ENCODE measurements at places on chromosomes 16 and 17.

GRCh38 chr16:86756882-86757703 lies 178.7 kb downstream of the FOXL1 start:
- no peak for DNase-seq

GRCh38 chr16:88391144-88391850 lies 8.5 kb downstream of the ZNF469 start:
- DNase-seq: no peak

DNA sequence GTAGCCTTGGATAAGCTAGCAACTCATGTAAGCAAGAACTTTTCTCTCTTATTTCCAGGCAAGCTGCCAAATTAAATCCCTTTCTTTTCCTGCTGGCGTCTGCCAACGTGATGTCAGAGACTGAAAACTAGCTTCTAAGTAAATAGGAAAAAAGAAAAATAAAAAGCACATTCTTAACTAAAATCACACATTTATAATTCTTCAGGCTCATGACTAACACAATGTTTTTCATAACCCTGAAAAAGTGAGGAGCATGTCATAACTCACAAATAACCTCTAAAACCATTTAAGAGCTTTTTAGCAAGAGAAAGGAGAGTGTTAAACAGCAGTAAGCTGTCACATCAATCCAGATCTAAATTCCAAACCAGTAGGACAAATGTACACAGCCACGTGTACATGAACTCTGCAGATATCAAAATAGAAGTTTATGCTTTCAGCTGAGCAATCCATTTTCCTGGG lies 110.0 kb downstream of the N4BP1 start:
- peak; percentile 69 for DNase-seq

DNA sequence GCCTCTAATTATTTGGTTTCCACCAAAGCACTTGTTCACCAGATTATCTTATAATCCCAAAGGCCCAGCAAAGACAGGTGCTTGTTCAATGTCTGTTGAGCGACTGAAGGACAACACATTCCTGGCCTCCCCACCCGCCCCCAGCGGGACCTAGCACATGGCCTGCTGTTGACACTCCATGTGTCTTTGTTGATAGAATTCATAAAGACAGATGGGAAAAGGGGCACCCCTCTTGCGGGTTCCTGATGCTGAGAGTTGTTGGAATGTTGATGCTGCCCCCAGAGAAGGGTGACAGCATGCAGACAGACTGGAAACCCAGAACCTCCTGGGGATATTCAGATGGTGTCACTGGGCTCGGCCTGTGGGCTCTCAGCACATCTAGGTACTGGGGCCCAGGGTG lies 36.9 kb downstream of the SNX20 start:
- no peak for DNase-seq

GRCh38 chr16:58730724-58731370 lies 3.3 kb downstream of the GOT2 start:
- DNase-seq: no peak

GRCh38 chr16:1150511-1150982 lies 2.4 kb upstream of the CACNA1H start:
- DNase-seq: no peak

DNA sequence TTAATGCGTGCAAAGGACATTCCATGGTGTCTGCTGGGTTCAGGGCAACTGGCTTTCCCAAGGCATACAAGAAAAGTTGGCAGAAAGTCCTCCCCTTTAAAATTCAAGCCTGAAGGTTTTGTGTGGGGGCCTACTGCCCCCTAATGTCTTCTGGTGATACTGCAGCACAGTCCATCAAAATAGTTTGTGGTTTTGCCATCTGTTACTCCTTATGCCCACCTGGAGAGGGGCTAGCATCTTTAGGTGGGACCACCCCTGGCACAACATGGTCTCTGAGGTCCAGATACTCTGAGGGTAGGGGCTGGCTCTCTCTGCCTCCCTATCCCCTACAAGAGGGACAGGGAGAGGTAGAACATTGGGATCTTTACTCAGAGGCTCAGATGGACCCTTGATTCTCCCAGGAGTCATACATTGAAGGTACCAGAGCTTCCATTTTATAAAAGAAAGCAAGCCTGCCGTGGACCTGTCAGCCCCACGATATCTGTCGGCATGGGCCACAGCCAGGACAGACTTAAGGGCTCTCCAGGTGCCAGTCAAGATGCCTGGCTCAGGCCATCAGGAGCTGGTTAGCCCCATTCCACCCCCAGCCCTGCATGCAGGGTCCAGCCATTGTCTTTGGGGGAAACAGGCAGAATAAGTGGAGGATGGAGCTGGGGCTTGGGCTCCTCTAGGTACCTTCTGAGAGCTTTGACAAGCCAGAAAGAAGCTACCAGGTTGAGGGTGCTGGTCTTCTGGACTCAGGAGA lies 6.3 kb downstream of the ESRP2 start:
- peak; percentile 36 for DNase-seq

DNA sequence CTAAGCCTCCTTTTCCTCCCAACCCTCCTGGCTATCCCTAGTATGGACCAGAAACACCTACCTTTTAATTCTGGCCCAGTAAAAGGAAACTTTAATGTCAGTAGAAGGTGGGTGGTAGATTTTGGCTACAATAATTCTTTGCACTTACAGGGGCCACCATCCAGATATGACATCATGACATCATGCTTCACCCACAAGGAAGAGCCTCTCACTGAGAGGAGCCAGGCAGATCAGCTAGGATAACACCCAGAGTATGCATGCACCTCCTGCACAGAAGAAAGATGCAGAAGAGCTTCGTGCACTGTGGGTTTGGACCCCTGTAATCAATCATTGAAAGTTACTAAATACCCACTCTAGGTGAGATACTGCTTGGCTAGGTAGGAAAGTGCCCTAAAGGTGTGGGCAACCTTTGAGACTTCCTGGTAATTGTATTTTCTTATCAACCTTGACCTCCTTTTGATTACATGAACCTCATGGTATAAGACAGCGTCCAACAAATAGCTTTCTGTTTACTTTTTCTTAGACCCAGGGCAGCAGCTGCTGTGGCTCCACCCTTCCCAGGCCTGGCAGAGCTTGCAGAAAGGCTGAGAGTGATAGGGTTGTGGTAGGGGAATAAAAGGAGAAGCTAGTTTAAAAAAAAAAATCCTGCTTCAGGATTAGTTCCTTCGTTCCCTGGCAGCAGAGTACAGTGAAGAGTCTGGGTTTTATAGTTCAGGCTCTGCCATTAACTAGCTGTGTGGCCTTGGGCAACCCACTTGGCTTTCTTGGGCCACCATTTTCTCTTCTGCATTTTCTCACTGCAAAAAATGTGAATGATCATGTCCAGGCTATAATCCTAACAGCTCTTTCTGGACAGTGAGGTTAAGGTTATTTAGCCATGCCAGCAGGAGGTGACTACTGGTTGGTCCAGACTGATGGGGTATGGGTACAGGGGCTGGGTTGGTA lies 6.2 kb downstream of the MAP3K14 start:
- DNase-seq: no peak

- peak; percentile 92 for DNase-seq
Measured at GRCh38 chr16:24668481-24669061, 60.9 kb upstream of the TNRC6A start.

DNA sequence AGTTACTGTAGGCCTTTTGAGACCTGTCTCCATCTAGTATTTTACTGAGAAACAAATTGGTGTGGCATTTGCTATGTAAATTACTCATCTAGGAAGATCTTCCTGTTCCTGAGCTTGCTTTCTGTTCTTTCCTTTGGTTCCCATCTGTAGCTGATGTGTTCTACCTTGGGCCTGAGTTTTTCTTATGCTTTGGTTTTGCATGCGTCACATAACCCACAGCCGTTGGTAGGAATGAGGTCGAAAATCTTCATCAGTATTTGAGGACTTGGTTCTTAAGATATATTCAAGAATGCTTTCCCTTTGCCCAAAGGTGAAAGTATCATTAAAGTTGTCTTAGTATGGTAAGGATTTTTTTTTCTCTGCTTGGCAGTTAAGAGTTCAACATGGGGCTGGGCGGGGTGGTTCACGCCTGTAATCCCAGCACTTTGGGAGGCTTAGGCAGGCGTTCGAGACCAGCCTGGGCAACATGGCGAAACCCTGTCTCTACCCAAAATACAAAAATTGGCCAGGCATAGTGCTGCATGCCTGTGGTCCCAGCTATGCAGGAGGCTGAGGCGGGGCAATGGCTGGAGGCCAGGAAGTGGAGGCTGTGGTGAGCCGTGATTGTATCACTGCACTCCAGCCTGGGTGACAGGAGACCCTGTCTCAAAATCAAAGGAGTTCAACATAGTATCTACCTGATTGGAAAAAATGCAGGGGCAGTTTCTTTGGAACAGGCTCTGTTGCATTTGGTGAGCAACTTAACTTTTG lies 28.8 kb downstream of the IST1 start:
- no peak for DNase-seq

DNA sequence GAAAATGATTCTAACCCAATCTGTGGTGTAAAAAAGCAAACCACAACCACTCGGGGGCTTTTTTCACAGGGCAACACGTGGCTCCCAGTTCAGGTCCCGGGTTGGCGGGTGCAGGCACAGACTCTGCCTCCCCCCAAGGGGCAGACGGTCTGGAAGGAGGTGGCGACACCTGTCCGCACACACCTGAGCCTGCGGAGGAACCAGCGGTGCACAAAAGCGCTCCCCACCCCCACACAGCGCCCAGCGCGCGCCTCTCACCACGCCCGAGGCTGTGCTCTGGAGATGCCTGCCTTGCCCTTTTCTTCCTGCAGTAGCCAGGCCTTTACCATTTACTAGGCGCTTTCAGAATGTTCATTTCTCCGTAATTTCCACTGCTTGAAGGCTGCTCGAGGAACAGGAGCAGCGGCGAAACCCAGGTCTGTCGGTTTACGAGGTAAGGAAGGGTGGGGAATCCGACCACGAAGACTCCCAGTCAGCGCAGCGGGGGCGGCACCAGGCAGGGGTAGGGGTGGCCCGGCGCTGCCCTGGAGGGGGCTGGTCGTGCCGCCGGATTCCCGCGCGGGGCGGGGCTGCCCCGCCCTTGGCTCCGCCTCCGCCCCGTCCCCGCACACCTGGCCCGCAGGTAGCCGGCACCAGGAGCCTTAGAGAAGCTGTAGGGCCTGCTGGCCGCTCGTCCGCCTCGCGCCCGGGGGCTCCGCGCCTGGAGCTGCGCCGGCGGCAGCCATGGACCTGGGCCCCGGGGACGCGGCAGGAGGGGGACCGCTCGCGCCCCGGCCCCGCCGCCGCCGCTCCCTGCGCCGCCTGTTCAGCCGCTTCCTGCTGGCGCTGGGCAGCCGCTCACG lies at the start of gene USP43:
Gene USP43, plus strand, starts transcription at position 608 of the 842 bp plus-strand sequence. Its CDS starts 116 bp downstream, at position 724.
- no peak for DNase-seq

DNA sequence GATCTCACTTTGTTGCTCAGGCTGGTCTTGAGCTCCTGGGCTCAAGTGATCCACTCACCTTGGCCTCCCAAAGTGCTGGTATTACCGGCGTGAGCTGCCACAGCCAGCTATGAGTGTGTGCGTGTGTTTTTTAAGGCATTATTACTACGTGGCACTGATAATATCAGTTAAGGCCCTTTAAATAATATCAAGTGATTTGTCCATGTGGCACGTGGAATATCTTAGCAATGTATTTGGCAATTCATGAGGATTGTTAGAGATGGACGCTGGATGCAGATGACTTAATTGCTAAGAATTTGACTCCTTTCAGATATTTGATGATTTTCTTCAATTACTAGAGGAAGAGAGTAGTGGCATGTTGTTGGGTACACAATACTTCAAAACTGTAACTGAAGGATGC lies 25.5 kb upstream of the PMP22 start:
- DNase-seq: no peak

DNA sequence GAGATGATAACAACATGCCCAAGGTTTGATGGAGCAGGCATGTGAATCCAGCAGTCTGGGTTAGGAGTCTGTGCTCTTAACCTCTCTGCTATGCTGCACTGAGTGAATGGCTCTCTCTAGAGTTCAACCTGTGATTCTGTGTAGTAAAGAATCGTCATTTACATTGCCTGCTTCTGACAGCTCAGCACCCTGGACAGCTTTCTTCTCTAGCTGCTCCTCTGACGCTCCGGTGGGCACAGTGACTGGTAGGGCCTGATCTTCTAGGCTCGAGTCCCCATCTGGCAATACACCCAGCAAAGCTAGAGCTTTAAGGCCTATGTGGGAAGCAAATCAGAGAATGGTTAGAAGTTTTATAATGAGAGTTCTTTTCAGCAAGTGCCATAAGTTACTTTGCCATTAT lies 85.3 kb upstream of the ATP2A3 start:
- DNase-seq: no peak

GRCh38 chr17:81246343-81246670 lies 7.2 kb downstream of the NDUFAF8 start:
- DNase-seq: no peak

GRCh38 chr17:78925662-78926555 lies 722 bp upstream of the TIMP2 start:
- DNase-seq: peak; percentile 86

- no peak for DNase-seq
Measured at GRCh38 chr16:84514295-84514873, 9.9 kb upstream of the MEAK7 start.

DNA sequence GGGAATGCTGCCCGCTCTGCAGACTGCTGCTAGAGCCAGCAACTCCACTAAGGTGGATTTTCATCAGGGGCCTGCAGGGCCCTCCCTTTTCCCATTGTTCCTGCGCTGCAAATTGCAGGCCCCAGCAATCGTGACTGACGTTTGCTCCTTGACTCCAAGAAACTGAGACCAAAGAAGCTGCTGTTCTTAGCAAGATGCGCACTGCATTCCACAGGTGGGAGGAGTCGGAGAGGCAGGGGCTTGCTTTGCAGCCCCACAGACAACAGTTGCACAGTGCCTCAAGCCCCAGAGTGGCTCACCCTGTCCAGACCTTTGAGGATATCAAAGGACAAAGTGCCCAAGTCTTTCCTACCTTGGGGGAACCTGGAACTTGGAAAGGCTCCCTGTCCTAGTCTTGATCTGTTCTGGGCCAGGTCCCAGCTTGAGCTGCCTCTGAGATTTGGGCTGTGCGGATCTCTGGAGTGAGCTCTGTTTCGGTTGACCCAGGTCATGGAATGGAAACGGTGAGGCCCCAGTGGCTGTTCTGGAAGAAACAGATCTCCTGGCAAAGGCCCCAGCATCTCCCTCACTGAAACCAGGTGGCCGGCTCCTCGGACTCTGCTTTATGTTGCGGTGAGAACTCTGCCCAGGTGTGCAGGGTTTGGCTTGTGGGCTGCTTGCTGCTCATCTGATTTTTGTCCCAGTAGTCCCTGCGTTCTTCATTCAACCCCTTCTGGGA lies 24.9 kb downstream of the PLCD3 start:
- DNase-seq: no peak

DNA sequence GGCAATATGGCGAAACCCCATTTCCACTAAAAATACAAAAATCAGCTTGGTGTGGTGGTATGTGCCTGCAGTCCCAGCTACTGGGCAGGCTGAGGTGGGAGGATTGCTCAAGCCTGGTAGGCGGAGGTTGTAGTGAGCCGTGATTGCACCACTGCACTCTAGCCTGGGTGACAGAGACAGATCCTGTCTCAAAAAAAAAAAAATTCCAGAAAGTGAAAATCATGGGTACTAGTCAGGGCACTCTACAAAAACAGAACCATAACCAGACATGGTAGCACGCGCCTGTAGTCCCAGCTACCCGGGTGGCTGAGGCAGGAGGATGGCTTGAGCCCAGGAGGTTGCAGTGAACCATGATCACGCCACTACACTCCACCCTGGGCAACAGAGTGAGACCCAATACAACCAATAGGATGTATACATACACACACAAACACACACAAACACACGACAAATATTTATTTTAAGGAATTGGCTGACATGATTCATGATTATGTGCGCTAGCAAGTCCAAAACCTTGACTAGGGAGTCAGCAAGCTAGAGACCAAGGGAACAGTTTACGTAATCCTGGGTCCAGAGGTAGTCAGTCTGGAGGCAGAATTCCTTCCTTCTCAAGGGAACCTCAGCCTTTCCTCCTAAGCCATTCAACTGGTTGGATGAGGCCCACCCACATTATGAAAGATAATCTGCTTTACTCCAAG lies 11.6 kb upstream of the GP1BA start:
- DNase-seq: no peak

GRCh38 chr16:86545481-86545880 lies 9.6 kb downstream of the MTHFSD start:
- DNase-seq: no peak

GRCh38 chr16:11956558-11956957 lies 8.5 kb upstream of the TNFRSF17 start:
- no peak for DNase-seq

Data from foreskin melanocyte (primary cell).